WERI-Rb-1 (cell line): ENCODE measurements at places on chromosomes 7 and 10.

GRCh38 chr10:7164955-7165354, 245.9 kb downstream of the SFMBT2 start:
- DNase-seq, result no peak

DNA sequence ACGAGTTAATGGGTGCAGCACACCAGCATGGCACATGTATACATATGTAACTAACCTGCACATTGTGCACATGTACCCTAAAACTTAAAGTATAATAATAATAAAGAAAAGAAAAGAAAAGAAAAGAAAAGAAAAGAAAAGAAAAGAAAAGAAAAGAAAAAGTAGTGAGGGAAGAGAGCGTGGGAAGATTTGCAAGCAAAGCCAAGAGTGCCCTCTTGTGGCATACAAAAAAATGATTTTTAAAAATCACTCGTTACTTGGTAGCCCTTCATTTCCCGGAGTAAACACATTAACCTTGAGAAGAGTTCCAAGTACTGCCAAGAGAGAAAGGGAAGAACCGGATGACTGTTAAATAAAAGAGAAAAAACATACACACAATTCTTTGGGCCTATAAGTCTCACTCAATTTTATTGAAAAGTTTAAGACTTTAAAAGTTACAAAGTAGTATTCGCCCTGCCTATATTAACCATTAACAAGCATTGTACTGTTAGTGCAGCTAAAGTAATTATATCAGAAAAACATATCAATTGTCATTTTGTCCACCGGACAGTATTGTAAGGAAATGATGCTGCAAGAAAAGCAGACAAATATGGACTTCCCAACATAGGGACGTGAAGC, 6.2 kb upstream of the CH25H start:
- no peak for DNase-seq

DNA sequence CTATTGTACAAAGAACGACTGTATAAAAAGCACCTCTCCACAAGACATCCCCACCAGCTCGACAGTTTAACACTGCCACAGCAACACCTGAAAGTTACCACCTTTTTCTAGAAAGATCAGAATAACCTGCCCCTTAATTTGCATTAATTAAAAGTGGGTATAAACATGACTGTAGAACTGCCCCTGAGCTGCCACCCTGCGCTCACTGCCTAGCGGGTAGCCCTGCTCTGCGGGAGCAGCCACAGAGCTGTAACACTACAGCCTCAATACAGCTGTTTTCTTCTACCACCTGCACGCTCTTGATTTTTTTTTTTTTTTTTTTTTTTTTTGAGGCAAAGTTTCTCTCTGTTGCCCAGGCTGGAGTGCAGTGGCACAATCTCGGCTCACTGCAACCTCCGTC, 140.9 kb downstream of the PARD3 start:
- no peak for DNase-seq

GRCh38 chr7:91149341-91150246, 114.6 kb upstream of the FZD1 start:
- DNase-seq, result peak; percentile 16

DNA sequence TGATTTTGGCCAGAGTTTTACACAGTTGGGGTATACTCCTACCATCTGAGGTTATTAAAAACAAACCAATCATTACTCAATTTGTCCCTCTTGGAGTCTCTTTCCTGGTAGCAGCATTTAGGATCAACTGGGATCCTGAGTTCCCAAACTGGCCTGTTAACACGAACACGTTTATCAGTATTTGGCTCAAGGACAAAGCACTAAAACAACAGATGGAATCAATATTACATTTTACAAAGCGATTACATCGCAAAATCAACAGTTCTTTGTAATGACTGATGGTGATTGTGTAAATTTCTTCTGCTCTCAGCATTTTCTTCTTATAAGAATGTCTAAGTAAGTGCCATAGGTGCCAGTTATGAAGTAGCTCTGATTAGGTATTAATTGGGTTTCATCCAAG, 582.9 kb upstream of the ANKRD30A start:
- DNase-seq, result no peak

DNA sequence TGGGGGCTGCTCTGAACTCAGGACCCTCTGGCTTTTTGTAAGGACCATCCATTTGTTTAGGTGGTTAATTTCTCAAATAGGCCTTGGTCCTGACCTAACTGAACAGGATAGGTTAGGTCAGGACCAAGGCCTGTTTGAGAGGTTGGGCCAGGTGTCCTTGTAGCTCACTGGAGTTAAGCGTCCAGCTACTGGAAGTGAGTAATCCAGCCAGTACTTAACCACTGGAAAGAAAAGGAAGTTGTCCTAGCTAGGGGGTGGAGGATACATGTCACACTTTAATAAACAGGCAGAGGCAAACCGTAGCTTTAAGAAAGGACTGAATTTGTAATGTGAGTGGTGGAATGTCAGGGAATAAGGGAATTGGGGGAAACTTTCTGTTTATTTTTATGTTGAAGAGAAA, 96.0 kb downstream of the GPR85 start:
- DNase-seq, result no peak

- no peak for DNase-seq
Observed at GRCh38 chr7:7766671-7767070, 48.3 kb upstream of the RPA3 start.

DNA sequence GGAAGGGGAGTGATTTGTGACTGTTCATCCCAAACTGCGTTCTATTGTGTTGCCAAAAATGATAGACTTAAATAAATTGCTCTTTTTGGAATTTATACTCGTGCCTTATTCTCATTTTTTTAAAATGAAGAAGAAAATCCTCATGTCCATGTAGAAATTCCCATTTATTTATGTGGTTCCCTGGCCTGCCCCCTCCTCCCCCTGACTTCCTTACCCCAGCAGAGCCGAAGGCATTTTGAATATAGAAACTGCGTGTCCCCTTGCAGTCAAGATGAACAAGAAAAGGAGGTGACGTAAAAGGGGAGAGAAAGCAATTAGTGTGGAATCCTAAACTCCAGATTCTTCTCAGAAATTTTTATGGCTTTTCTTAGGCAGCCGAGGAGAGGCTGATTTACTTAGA, 126.1 kb downstream of the FAM204A start:
- no peak for DNase-seq

DNA sequence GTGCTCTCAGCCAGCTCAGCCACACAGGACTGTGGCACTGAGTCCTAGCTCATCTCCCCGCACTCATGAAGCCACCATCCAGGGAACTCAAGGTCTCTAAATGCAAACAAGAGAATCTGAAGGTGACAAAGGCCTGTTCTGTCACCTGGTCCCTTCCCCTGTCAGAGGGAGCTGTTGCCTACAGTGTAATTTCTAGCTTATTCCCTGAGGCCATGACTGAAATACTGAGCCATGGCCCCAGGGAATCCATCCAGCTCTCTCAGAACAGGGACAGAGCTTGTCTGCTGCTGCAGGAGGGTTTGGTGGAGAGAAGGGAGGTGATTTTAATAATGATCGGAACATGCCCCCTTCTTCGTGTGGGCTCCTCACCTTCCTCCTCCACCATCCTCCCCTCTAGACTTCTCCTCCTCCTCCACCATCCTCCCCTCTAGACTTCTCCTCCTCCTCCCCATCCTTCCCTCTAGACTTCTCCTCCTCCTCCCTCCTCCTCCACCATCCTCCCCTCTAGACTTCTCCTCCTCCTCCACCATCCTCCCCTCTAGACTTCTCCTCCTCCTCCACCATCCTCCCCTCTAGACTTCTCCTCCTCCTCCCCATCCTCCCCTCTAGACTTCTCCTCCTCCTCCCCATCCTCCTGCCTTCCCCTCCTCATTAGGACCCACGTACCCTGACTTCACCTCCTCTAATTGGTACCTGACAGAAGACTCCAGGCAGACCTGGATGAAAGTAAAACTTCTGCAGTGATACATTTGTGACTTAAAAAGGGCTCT, 338.0 kb upstream of the MKI67 start:
- DNase-seq, result peak; percentile 65
